ENCODE measurements at places on chromosomes 3 and 15. TPM values are rescaled to one million over a fixed set of nuclear protein-coding genes. Genes with fewer than 3 reads are reported as not detected.

The STRC gene
- total RNA-seq: 1.4 TPM

DNA sequence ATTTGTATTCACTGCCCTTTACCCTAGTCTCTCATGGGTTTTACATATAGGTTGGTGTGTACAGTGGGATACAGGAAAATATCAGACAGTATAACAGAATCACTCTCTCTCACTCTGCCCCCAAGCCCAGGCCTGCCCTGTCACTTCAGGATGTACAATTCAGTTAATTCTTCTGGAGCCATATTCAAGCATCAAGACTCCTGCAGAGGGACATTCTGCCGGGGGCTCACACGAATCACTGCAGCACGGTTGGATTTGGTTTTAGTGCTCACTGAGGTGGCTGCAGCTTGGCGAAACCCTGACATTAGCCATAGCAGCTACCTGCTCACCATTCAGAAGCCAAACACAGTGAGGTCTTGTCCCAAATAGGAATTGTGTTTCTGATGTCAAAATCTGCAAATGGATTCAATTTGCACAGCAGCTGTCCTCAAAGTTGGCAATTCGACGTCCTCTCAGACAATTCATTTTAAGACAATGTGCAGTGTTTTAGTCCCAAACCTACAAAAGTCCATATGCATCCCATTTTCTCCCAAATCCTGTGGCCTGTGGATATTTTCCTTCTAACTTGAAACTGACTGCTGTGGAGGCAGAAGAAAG is 82.9 kb downstream of the CHSY1 start:
- DNase-seq: no peak

DNA sequence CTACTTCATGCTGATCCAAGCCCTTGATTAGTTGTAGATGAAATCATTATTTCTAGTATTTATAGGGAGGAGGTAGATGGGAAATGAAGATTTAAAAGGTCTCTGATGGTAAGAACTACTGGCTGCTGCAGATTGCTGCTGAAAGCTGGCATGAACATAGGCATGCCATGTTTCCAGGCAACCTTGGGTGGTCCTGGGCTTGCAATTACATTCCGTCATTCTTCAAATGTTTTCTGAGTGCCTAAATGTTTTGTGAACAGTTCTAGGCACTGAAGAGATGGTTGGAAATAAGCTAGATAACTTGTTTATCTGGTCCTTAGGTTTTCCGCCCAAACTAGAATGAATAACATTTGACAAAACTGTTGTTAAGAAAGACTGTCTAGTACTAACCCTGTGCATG is 95.8 kb downstream of the KCNAB1 start:
- no peak for DNase-seq

DNA sequence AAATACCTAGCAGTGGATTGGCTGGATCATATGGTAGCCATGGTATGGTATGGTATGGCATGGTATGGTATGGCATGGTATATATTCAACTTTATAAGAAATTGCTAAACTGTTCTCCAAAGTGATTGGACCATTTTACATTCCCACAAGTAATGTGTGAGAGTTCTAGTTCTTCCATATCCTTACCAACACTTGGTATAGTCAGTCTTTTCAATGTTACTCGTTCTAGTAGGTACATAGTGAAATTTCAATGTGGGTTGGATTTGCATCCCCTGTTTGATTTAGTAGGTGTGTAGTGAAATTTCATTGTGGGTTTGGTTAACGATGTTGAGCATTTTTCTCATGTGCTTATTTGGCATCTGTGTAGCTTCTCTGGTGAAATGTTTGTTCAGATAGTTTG is 154.3 kb downstream of the ITPR1 start:
- no peak for DNase-seq

DNA sequence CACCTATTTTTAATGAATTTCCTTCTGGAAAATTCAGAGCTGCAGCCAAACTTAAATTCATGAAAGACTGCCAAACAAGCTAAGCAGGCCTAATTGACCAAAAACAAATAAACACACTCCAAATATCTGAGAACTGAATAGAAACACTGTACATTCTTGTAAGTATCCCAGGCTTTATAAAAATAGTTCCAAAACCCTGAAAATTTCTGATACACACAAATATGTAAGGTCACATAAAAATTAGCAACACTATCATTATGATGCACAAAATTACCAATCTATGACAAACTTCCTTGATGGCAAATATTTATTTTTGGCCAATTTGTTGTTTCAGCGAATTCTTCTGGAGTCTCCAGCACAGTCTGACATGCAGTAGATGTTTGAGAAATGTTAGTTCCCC is 117.9 kb upstream of the UBE2E2 start:
- DNase-seq: no peak

GRCh38 chr15:91576096-91576495 is 277.4 kb upstream of the SLCO3A1 start:
- DNase-seq: no peak

DNA sequence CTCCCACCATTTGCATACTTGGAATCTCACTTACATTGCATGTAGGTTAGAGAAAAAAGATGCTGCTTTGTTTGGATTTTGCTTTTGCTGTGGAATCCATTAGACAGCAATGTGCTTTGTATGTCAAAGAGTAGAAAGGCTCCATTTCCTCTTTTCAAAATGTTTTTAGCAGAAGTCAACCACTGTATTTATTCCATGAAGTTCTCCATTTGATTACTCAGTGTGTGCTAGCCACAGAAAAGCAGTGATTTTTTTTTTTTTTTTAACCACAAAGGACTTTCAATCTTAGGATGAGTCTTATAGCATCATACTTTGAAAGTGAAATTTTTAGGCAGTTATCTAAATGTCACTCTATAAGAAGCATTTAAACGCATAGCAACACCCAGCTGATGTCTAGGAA is 285.0 kb upstream of the ADAMTS9 start:
- no peak for DNase-seq
